ENCODE measurements at places on chromosomes 6 and 20. TPM values are rescaled to one million over a fixed set of nuclear protein-coding genes. Genes with fewer than 3 reads are reported as not detected.

Gene PSORS1C2
- total RNA-seq: not detected

Gene SEL1L2
- total RNA-seq: not detected

Gene USP49
- 14.0 TPM for total RNA-seq

Gene SOBP
- 2.5 TPM for total RNA-seq

- no peak for DNase-seq
Observed at GRCh38 chr6:132219901-132220300, 181.4 kb downstream of the MOXD1 start.

GRCh38 chr6:23441808-23442461 lies 684.1 kb upstream of the NRSN1 start:
- DNase-seq: no peak

DNA sequence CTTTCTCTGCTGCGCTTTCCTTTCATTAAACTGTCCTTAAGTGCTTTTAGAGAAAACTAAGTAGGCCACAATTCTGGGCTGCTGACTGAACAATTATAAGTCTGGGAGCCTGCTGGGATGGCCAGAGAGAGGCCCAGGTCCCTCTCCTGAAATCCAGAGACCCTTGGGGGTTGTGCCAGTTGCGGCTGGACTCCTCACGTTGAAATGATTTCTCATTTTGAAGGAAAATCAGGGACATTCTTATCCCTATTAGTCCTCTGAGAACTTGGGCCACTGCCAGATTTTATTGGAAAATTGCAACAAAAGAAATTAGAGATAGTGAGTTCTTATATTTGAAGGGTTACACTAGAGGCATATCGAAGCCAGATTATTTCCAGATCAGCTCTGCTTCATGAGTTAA lies 145.1 kb downstream of the CLIC5 start:
- DNase-seq: no peak

- no peak for DNase-seq
Observed at GRCh38 chr6:19663479-19663878, 173.7 kb upstream of the ID4 start.

DNA sequence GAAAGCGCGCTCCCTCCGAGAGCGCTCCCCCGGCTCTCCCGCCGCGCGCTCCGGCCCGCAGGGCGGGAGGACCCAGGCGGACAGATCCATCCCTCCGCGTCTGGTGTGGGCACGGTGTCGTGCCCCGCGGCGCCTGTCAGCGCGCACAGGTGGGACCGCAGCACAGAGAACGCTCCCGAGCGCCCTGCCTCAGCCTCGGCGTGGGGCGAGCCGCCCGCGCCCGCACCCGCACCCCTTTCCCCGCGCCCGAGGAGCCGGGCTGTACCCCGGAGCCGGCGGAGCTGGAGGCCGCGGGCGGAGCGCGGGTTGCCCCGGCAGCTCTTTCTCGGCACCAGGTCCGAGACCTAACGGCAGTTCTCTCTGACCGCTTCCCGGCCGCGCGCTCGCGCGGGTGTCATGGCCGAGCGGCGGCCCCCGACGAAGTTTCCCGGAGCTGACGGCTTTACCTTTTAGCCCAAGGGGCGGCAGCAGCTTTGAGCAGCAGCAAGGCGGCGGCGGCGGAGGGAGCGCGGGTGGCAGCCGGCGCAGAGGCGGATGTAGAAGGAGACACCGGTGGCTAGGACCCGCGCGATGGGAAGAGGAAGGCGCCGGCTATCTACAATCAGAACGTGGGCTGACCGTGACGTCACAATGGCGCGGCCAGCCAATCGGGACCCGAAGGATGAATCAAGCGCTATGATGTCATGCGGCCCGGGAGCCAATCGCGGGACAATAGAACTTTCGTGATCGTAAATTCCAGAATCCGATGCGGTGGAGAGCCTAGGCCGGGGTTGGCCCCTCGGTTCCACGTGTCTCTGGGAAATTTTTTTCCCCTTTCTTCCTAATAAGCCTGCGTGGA lies at the start of gene ELOVL5:
ELOVL5 (minus strand) TSS at position 580 of the 838 bp plus-strand sequence. CDS start 53,251 bp downstream, outside the sequence.
- DNase-seq: peak; percentile 96

- no peak for DNase-seq
Observed at GRCh38 chr20:62578294-62578897, 63.9 kb upstream of the SLCO4A1 start.

All from endodermal cell (in vitro differentiated cells).